ENCODE measurements at places on chromosomes 7 and 10.

DNA sequence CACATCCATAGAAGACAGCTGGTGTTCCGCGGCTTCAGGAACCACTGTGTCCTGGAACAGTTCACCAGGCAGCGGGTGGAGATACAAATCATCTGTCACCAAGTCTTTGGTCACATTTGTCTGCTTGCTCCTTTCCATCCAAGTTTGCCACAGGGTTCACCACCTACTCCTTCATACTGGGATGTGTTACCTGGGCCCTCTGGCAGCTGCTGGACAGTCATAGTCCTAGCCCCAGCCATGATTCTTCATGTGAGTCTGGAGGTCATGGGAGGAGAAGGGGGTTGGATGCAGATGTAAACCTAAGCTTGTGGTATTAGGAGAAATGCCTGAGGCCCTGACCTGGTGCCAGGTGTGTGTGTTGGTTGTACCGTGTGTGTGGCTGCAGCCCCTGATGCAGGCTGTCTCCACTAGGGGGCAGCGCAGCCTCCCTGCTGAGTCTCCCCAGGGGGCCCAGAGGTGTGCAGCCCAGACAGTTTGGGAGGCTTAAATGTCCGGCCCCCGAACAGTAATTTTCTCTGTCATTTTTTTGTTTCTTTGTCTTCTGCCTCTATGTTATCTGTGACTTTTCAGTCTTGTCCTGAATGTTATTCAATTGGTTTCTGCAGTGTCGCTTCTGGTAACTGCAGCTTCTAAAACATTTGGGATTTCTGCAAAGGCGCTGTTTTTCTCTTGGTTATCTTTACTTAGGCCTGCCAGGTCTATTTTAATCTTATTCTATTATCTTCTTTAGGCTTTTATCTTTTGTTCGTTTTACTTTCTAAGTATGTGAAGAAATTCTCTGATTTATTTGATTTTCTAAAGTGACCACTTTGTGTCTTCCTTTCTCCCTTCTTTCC lies 14.8 kb downstream of the NPS start:
- DNase-seq: peak; percentile 26

DNA sequence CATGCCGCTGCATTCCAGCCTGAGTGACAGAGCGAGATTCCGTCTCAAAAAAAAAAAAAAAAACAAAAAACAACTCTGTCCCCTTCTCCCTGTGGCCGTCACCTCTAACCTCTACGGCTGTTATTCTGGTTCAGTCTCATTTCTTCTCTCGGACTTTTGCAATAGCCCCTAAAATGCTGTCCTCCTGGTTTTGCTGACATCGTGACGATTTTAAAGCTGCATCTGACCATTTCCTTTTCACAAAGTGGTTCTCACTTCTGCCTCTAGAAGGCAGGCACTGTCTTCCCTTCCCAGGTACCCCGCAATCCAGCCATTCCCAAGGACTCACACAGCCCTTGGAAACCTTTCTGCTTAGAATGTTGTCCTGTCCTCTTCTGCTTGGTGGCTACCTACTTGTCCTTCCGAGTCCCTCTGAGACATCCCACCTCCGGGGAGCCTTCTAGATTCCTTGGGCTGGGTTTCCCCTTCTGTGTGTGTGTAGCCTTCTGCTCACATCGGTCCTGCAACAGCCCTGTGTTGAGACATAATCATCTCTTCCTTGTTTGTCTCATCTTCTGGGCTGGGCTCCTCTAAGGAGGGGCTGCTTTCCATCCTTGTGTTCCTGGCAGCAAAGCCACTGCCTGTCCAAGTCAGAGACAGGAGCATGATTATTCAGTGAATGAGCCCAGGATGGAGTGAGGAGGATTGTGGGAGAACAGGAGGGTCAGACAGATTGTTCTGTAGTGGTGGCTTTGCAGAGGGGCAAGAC lies 83.1 kb downstream of the GRK5 start:
- DNase-seq: no peak

GRCh38 chr10:19096501-19097073 lies 48.0 kb downstream of the MALRD1 start:
- DNase-seq: no peak

DNA sequence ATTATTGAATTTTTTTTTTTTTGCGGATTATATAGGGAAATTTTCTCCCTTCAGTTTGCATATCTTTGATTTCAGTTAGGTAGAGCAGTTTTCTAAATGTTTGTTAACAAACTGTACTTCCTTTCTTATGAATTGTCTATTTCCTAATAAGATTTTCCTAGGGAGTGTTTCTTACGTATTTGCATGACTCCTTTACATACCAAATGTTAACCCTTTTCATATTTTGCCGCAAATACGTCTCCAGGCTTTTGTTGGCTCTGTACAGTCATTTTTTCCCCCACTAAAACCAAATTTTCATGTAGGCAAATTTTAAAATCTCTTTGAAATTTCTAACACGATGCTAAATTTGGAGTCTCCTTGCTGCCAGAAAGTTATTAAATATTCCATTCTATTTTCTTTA lies 1.9 kb upstream of the FRAT2 start:
- no peak for DNase-seq

DNA sequence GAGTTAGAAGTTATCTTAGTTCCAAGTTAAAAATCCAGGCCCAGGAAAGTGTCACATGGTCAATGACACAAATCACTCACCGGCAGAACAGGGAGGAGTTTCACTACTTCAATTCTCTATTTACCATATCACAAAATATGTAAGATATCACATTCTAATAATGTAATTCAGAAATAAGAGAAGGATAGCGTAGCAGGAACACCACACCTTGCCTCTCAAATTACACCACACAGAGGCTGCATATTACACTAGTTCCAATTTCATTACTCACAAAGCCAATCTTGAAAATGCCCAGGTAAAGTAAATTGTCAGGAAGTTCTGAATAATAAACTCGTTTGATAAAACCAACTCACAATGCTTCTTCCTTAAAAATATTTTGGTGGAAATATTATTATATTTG lies 169.2 kb downstream of the CTTNBP2 start:
- DNase-seq: no peak

GRCh38 chr10:84478151-84478550 lies 149.8 kb downstream of the CCSER2 start:
- no peak for DNase-seq

GRCh38 chr7:138979226-138979979 lies 1.8 kb downstream of the KIAA1549 start:
- DNase-seq: no peak

DNA sequence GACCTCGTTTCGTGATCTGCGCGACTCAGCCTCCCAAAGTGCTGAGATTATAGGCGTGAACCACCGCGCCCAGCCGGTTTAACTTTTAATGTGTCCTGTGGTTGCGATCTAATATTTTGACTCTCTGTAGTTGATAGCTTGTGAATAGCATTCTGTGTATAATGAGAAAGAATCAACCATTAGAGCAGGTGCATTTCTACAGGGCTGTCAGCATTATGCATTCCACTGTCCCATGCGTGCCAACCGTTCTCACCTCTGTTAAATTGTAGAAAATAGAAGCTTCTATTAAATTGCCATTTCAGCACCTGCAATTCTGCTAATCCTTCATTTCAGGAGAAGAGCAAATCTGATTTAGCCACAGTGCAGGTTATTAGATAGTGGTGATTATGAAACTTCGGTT lies 61.7 kb downstream of the VIM start:
- no peak for DNase-seq

DNA sequence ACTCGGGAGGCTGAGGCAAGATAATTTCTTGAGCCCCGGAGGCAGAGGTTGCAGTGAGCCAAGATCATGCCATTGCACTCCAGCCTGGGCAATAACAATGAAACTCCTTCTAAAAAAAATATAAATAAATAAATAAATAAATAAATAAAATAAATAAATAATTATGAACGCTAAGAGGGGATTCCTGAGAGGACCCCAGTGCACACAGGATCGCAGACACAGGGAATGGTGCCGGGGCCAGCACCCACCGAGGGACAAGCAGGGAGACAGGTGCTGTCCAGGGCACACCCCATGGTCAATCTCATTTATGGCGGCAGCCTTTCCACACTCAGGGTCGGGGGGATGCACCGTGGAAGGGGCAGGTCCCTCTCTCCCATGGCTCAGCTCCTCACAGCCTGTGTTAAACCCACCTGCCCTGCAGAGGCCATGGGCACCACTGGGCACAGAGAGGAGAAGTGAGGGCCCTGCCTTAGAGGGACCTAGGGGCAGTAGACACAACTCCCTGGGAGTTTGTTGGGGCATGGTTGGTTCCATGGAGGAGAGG lies 2.2 kb upstream of the RAMP3 start:
- no peak for DNase-seq

GRCh38 chr10:27534161-27534700 lies 30.1 kb downstream of the RAB18 start:
- no peak for DNase-seq

DNA sequence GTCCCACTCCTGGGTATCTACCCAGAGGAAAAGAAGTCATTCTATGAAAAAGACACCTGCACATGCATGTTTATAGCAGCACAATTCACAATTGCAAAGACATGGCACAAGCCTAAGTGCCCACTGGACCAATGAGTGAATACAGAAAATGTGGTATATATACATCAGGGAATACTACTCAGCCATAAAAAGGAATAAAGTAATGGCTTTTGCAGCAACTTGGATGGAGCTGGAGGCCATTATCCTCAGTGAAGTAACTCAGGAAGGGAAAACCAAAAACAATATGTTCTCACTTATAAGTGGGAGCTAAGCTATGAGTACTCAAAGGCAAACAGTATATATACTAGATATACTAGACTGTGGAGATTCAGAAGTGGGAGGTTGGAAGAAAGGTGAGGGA lies 53.7 kb downstream of the VKORC1L1 start:
- no peak for DNase-seq
